Psoas muscle (tissue), 8 donors: ENCODE measurements at places on chromosomes 12 and 14. TPM values are rescaled to one million over a fixed set of nuclear protein-coding genes. Genes with fewer than 3 reads are reported as not detected.
A peak's percentile ranks its signal among the peaks of the same experiment; 100 is the strongest.

- no peak for DNase-seq
Measured at GRCh38 chr14:29271669-29272068, 505.1 kb downstream of the FOXG1 start.

- DNase-seq: no peak
Measured at GRCh38 chr14:66381755-66382154, 104.4 kb upstream of the CCDC196 start.

GRCh38 chr12:11969437-11970154 lies 101.1 kb upstream of the BCL2L14 start:
- no peak for DNase-seq

- no peak for DNase-seq
Measured at GRCh38 chr12:49537752-49538509, 899 bp upstream of the KCNH3 start.

DNA sequence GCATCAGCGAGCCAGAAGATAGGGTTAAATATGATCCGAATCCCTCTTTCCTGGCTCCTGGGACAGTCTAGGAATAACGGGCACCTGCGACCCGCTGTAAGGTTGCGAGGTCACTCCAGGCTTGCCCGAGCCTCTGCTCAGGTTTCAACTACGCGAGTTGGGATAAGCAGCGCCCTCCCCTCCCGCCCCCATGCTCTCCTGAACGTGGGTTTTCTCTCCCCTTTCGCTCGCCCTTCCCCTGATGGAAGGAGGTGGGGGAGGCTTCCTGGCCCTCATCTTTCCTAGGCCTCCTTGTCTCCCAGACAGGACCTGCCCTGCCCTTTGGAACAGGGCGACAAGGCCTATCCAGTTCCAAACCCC lies 753 bp upstream of the ATP5MC2 start:
- DNase-seq: peak; percentile 65

CCDC197 gene
- 0.61 TPM for polyA plus RNA-seq

RTL1 gene
- not detected for polyA plus RNA-seq

CACNB3 gene
- polyA plus RNA-seq: 1.6 TPM
